ENCODE measurements at places on chromosomes 11 and 22.
A peak's percentile ranks its signal among the peaks of the same experiment; 100 is the strongest.

GRCh38 chr22:44329179-44329796, 16.5 kb upstream of the SHISAL1 start:
- DNase-seq = no peak

DNA sequence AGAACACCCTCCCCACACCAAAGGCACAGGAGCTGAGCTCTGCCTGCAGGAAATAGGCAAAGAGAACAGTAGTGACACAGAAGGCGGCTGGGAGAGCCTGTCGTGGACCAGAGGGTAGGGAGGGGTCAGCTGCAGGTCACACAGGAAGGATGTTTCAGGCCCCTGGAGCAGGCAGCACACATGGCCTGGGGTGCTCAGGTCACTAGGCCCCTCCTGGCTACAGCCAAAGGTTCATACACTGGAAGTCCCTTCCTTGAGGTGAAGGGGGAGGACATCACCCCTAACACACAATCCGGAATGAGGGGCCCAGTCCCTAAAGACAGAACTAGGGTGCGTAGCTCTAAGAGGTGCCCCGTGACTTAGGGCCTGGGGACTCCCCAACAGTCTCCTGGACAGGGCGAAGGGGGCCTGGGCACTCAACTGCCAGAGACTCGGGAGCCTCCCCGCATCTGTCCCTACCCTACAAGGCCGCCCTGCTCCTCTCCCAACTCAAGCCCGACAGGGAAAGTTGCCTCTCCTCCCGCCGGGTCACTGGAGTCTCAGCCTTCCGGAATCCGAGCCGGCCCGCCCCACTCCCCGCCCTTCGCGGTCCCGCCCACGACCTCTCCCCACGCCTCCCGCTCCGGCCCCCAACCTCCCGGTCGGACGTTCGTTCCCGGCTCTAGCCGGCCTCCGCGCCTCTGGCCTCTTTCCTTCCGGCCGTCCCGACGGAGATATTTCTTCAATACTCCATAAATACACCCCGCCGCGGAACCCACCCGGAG, at the start of gene CYB5R2:
CYB5R2 (minus strand) TSS at position 541 of the 764 bp plus-strand sequence. CDS start 675 bp downstream, outside the sequence.
- no peak for DNase-seq

DNA sequence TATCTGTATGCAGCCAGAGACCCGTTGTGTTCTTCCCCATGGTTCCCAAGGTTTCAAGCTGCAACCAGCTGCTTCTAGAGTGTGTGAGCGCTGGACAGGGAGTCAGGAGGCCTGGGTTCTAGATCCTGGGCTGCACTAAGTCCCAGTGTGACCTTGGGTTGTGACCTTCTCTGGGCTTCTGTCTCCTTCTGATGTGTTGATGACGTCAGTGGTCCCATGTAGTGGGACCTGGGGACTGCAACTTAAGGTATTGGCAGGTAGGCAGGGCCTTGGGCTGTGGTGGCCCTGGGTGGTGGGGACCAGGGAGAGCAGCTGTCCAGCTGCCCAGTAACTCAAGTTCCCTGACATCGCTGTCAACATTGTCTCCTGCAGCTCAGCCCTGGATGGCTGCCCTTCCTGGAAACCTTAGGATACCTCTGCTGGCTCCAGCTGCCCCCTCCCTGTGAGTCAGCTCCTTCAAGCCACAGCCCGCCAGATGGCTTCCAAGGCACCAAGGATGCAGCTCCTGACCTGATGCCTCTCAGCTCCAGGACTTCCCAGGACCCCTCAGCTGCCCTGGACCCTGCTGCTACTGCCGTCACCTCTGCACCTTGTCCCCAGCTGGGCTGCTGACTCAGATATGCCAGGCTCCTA, 1.3 kb upstream of the PVALB start:
- DNase-seq = no peak

GRCh38 chr11:58805065-58805464, 39.4 kb downstream of the GLYATL2 start:
- DNase-seq = no peak

- DNase-seq = no peak
These were observed 21.0 kb upstream of the UVRAG start for GRCh38 chr11:75793966-75794365.

DNA sequence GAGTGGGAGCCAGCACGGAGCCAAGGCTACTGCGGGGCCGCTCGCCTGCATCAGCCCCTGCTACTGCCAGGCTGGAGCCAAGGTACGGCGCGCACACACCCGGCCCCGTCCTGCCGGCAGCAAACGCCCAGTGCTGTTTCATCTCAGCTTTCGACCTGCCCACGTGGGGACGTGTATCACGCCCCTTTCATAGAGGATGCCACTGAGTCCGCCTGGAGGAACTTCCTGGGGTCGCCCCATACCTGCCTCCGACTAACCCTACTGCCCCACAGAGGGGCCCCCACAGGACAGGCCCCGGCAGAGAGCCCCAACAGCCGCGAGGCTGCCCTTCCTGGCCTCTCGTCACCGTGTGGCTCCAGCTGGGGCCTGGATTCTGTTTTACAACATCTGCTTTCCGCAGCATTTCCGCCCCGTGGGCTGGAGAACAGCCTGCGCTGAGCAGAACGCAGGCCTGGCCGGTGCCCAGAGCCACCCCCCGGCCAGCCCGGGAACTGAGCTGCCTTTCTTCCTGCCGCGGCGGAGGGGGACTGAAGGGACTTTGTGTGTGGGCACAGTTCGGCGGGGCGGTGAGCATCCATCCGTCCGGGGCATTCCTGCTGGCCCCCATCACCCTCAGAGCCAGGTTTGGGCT, 22.9 kb upstream of the ARHGAP8 start:
- DNase-seq = peak; percentile 57

GRCh38 chr22:20937031-20937793, 20.0 kb downstream of the CRKL start:
- no peak for DNase-seq

DNA sequence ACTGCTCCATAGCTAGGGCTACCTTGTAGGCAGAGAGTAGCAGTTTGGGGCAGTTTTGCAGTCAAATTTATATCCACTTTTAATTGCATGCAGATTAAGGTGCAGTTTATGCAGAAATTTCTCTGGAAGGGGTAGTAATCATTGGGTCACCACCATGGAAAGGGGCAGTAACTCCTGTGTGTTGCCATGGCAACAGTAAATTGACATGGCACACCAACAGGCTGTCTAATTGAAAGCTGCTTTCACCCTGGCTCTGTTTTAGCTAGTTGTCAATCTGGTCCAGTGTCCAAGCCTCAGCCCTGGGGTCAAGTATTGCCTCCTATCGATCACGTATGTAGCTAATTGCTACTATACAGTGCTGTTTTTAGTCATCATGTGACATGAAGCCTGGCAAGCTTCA, 786.1 kb upstream of the CNTN5 start:
- no peak for DNase-seq

GRCh38 chr22:37183432-37184379, 4.3 kb downstream of the C1QTNF6 start:
- DNase-seq = no peak

DNA sequence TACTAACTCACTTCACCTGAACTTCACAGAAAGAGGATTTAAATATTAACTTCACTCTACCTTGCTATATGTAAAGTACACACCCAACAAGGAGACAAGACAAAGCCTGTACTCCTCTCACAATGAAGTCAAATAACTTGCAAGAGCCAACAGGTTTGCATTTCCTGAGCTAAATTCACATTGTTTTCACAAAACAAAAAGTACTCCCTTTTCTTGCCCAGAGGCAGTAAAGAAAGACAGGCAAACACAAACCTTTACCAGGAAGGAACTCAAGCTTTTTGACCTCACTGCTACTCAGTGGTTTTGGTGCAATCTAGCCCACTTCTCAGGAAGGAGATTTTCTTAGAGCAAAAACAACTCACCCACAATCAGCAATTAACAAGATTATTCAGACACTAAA, 15.7 kb downstream of the USP28 start:
- DNase-seq = no peak

- DNase-seq = no peak
These were observed 30.8 kb upstream of the SLC22A12 start for GRCh38 chr11:64560139-64560771.

DNA sequence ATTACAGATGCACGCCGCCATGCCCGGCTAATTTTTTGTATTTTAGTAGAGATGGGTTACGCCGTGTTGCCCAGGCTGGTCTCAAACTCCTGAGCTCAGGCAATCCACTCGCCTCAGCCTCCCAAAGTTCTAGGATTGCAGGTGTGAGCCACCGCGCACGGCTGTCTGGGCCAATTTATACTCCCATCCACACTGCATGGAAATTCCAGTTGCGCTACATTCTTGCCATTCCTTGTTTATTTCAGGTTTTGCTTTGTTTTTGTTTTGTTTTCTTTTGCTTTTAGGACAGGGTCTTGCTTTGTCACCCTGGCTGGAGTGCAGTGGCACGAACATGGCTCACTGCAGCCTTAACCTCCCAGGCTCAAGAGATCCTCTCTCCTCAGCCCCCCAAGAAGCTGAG, 11.0 kb upstream of the CAPRIN1 start:
- DNase-seq = no peak

DNA sequence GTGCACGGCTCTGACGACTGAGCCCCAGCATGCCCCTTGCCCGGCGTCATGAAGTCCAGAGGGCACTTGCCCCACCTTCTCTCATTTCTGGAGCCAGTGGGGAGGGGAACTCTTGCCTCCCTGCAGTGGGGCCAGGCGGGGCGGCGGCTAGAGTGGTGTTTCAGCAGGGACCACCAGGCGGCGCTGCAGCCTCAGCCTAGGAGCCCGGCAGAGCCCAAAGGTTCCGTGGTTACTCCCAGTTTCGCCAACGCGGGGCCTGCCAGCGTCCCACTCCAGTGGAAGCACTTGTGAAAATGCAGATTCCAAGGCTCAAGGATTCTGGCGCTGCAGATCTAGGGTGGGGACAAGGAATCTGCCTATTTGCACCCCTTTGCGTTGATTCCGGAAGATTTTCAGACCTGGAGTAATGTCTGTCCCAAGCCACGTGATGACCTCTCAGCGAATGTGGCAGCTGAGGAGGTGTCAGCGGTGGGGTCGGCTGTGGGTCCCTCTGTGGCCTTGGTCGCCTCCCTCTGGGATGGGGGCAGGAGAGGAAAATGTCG, 55.7 kb downstream of the CD82 start:
- peak; percentile 83 for DNase-seq

DNA sequence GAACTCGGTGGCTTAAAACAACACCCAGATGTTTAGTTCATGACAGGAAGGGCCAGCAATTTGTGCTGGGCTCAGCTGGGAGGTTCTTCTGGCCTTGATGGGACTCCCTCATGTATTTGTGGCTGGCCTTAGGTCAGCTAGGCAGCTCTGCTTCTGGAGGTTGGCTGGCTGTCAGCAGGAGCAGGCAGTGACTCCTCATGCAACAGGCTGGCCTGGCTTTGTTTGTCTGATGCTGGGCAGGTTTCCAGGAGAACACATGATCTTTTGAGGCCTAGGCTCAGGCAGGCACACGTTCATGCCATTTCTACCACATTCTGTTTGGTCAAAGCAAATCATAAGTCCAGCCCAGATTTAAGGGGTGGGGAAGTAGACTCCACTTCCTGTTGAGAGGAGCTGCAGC, 571.2 kb downstream of the TBC1D22A start:
- DNase-seq = no peak

- DNase-seq = no peak
These were observed 28.1 kb downstream of the INSC start for GRCh38 chr11:15142838-15143237.

GRCh38 chr22:22097727-22098228, 115.2 kb upstream of the TOP3B start:
- DNase-seq = no peak

DNA sequence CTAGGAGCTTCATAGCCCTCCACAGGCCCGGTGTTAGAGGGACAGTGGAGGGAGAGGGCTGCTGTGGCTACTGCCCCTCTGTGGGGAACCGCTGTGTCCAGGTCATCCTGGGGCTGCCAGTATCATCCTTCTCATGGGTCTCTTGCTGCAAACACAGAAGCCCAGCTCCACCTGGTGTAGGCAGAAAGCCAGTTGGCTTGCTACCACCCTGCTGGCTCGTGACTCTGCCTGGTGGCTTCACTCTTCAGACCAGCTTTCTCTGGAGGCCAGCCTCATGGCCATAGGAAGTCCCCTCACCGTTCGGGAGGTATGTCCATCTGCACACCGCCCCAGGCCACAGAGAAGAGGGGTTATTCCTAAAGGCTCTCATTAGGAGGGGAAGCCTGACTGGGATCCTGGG, 19.4 kb upstream of the SUSD2 start:
- DNase-seq = no peak

DNA sequence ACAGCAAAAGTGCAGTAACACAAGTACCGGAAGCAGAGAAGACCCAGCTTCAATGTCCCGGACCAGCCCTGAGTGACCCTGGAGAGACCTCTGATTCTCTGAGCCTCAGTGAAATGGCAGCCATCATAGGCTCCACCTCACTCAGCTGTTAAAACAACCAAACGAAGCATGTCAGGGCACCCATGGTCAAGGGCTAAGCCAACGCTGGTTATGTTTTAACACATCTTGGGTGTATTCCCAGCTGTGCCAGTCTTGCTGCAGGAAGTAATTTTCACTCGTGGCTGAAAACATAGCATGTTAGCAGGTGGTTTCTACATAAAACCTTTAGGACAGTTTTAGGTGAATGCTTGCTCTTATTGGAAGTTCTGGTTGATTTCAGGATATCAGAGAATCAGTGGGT, 30.9 kb downstream of the LMO2 start:
- no peak for DNase-seq

DNA sequence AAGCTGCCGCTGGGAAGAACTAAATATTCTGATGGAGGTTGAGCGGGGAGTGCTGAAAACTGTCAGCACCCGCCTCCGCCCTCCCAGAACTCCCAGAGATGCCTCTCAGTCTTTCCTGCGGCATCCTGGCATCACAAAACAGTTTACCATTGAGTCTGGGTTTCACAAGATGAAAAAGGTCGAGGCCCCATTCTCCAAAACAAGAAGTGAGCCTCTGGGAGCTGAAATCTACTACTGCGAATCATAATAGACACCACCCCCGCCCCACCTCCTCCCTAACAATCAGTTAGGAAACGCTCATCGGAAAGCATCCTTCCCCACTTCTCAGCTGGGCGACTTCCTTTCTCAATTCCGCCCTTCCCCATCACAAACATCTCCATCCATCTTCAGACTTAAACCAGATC, 1.0 kb downstream of the SUN2 start:
- DNase-seq = peak; percentile 65

DNA sequence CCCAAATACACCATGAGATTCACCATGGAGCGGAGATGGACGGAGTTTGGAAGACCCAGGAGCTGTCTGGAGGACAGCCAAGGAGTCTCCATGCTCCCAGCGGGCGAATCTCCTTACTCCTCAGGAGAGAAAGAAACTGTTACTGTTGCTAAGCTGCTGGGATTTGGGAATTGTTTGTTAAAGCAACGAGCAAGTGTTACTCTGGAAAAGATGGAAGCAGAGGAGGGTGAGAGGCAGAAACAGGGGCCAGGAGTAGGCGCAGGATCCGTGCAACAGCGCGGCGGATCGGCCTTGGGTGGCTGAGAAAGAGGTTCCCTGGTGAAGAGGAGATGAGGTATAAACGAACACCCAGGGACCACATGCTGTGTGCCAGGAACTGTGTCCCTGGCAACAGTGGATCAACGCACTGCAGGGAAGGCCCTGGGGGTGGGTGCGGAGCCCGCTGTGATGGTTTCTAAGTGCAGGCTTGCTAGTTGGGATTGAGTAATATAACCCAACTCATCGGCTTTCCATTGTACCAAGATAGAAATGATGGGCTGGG, 1436.4 kb downstream of the BRD1 start:
- DNase-seq = no peak

- no peak for DNase-seq
These were observed 633.0 kb downstream of the TBC1D22A start for GRCh38 chr22:47395481-47395880.

All from hematopoietic multipotent progenitor cell treated with erythropoietin and hydrocortisone succinate and interleukin-3 and kit ligand, for 6 days (in vitro differentiated cells).